ENCODE measurements at places on chromosomes 4 and X.

GRCh38 chr4:84914686-84915395 lies 51.6 kb downstream of the WDFY3 start:
- no peak for DNase-seq

- DNase-seq, result no peak
Observed at GRCh38 chr4:177405508-177405907, 36.7 kb downstream of the AGA start.

- DNase-seq, result no peak
Observed at GRCh38 chr4:183757060-183757459, 98.0 kb downstream of the TRAPPC11 start.

- no peak for DNase-seq
Observed at GRCh38 chr4:61336916-61337315, 136.8 kb downstream of the ADGRL3 start.

GRCh38 chrX:56366901-56367300 lies 134.7 kb downstream of the KLF8 start:
- no peak for DNase-seq

GRCh38 chrX:137424679-137425078 lies 141.2 kb upstream of the ZIC3 start:
- no peak for DNase-seq

GRCh38 chr4:25889589-25890503 lies 24.2 kb upstream of the SMIM20 start:
- DNase-seq, result no peak

DNA sequence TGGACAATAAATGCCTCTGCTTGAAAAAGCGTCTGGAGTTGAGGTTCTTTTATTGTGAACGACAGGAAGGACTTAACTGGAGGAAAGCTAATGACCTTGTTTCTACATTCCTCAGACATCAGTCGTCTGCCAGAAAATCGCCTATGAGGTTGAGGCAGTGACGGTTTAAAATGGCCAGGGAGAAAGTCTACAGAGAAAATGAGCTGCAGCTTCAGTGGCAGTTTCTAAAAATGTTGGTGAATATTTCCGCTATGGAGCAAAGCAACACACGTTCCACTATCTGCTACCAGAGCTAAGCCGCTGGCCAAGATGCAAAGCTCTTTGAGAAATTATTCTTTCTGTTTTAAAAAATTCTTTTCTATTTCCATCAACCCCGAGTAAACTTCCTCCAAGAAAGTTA lies 116.9 kb upstream of the GALNT7 start:
- DNase-seq, result no peak

DNA sequence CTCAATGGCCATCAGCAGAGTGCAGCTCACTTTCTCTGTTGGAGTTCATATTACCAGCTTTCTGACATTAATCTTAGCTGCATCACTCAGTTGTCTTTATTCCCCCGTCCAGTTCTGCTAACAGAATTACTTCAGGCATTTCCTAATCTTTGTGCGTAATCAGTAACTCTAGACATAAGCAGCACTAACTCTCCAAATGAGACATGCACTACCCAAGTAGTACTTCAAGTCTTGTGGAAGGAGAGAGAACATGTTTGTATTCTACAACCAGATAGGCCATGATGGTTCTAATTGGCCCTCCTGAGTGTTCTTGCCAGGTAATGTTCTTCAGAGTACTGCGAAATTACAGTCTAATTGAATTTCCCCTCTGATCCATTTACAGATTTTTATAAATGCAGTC lies 448.5 kb upstream of the RPS6KA3 start:
- no peak for DNase-seq

GRCh38 chrX:151743651-151744470 lies 9.3 kb downstream of the CNGA2 start:
- DNase-seq, result no peak

DNA sequence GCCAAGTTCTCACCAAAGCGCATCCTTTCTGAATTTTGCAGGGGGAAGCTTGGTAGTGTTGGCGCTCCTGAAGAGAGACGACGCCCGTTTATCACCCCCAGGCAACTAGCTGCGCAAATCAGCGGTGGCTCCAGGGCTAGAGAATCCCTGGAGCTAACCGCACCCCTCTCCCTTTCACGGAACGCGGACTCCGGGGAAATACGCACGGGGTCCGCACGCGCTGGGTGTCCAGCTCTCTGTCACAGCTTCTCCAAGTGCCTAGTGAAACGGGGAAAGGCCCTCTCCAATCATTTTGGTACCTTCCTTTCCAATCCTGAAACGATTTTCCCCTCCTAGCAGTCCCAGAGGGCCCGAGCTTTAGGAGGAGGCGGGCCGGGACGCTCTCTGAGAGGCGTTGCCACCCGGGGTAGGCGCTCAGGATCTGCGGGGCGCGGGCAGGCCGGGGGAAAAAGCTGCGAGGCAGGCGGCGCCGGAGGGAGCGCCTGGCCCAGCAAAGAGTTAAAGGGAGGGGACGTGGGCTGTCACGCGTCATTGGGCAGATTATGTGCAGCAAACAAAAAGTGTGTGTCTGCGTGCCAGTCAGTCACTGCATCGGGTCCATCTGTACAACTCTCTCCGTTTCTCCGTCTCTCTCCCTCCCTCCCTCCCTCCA lies at the start of gene PRDM8:
Gene PRDM8 (plus strand): TSS at position 582 of the 652 bp plus-strand sequence. CDS start 2,578 bp downstream, outside the sequence.
- DNase-seq, result peak; percentile 25

- no peak for DNase-seq
Observed at GRCh38 chr4:184750926-184751584, 17.2 kb upstream of the CENPU start.

Data from stimulated activated CD4-positive, alpha-beta T cell treated with anti-CD3 and anti-CD28 coated beads, Interleukin-1b, Interleukin-23, amount 100 ng/mL, for 48 hours (primary cell).